ENCODE measurements at places on chromosomes 5 and 9.

DNA sequence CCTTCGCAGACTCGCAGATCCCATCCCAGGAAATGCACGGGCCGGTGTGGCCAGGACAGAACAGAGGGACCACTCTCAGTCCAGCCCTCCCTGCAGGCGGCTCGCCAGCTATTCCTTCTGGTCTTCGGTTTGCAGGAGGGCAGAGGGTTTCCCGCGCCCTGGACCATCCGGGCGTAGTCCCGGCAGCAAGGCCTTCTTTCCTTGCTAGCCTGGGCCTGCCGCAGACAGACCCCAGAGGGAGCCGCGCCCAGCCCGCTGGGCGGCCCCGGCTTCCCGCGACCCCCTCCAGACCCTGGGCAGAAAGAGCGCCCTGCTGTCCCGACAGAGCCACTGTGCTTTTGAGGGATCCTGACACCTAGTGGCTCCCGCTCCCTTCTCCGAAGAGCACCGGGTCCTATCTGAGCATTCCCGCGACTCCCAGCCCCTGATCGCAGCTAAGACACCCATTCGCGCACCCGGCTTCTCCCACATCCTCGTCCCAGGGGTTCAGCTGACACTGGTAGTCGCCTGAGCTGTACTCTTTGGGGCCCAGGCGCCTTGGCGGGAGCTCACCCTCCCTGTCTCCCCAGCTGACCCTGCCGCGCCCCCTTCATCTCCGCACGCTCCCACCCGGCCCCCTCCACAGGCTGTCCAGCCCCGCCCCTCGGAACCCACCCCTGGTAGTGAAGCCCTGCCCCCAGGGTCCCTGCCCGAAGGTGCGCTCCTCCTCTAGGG, 1.1 kb downstream of the CFAP90 start:
- DNase-seq: no peak

GRCh38 chr9:126057121-126057825, 269.4 kb upstream of the MVB12B start:
- no peak for DNase-seq

DNA sequence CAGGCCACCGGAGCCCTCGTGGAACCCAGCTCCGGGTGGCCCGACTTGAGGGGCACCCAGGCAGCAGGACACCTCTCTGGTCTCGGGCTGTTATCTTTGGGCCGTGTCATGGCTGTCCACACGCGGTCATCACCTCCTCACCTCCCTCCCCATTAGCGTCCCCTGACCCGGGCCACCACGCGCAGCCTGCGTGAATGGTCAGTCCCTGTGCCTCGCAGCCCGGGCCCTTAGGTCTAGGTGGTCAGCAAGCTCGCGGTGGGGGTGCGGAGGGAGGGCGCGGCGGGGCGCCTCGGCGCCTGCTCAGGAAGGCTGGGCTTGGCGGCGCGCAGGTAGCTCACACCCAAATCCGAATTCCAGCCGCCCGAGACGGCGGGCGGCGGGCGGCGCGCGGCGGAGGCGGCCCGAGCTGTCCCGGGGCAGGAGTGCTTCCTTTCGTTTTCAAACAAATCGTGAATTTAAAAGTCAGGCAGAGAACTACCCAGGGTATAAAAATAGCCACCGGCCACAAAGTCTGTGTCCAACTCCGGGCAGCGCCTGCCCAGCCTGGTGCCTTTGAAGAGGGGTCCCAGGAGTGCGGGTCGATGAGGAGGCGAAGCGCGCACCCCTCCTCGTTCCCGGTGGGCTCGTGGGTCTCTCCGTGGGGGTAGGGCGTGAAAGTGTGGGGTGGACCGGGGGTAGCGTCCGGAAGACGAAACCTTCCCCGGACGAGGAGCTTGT, 1.0 kb upstream of the RXRA start:
- DNase-seq: peak; percentile 75

DNA sequence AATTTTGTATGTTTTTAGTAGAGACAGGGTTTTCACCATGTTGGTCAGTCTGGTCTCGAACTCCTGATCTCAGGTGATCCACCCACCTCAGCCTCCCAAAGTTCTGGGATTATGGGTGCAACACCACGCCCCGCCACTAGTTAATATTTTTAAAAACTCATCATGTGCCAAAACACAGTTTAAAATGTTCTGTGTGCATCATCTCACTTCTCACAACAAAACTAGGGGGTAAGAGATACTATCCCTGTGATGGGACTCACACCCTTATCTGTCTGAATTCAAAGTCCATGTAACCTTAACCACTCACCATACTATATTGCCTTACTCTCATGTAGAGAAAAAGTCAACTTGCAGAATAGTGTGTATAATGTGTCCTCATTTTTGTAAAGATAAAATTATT, 2.6 kb downstream of the PKD2L2 start:
- DNase-seq: no peak

DNA sequence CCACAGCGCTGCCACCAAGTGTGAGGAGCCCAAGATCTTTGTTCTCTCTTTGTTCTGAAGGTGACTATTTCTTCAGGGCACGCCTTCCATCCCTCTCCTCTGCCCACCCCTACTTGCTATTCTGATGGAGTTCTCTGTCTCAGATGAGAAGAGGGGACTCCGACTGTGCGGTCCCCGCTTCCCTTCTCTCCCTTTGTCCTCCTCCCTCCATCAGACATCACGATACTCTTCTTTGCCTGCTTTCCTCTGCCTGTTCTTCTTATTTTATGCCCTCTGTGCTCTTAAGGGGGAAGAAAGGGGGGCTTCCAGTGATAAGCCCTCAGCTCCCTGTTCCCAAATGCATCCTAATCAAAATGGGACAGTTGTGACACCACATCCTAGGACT, 307.8 kb downstream of the RAB3C start:
- no peak for DNase-seq

DNA sequence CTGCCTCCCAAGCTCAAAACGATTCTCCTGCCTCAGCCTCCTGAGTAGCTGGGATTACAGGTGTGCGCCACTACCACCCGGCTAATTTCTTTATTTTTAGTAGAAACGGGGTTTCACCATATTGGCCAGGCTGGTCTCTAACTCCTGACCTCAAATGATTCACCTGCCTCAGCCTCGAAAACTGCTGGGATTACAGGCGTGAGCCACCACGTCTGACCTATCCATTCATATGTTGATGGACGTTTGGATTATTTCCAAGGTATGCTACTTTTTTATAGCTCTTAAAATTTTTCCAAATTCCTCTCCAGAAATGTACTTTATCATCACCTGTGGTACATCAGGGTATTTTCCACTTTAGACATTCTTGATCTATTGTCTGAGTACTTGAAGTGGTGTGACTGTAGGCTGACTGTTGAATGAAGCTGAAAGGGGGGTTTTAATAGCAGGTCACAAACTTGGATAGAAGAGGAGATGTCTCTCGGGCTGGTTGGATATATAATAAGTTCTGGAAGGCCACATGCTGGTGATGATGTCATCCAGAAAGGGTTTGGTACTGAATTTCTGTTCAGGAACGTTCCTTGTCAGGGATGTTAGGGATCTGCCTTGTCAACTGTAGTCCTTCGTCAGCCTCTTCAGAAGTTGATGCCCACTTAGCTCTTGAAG, 7.4 kb downstream of the CTNNA1 start:
- DNase-seq: no peak

DNA sequence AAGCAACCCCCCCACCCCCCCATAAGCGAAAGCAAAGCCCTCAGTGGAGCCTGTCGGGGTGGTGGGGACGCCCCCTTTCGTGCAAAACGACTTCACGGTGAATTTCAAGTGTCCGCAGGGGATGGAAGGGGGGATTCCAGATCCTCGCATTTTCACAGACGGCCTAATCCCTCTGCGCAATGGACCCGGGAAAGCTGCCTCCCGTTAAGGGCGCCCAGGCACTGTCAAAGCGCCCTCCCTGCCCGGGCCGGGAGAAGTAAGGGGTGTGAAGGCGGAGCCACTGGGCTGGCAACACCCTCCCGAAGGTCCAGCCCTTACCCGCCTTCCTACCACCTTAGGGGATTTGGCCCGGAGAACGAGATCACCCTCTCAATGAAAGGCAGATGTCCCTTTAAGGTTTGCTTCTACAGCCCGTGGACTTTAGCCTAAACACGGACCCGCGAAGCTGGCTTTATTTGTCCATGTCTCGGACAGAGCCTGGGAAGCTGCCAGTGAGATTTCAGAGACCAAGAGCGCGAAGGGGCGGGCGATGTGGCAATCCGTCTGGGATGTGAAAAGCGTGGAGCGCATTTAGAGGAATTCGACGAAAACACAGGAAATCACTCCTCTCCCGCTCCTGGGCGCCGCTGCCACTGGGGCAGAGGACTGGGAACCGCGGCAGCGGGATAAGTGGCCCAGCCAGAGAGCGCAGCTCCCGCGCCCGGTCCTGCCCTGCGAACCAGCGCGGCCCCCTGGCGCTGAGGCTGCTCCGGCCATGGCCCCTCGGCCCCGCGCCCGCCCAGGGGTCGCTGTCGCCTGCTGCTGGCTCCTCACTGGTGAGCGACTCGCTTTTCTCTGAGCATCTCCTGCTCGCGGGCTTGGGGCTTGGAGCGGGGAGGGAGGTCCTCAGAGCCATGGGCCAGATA, at the start of the genes ITGA1 and PELO:
ITGA1 (plus strand) TSS at position 317 of the 905 bp plus-strand sequence; CDS start at position 755, 438 bp downstream.
PELO (plus strand) TSS at position 317 of the 905 bp plus-strand sequence. CDS start 12,479 bp downstream, outside the sequence.
- peak; percentile 84 for DNase-seq

DNA sequence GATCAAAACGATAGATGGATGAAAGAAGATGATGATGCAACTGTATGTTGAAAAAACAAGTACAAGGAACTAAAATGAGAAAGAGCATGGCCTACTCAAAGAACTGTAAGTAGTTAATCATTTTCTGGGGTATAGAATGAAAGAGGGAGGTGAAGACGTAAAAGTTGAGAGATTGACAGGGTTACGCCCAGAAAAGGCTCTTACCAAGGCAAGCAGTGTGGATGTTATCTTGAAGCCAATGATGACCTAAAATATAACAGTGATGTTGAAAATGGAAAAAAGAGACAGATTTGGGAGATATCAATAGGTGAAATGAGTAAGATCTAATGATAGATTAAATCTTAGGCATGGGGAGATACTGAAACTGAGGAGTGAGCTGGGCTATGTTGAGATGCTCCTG, 80.4 kb upstream of the GNAQ start:
- no peak for DNase-seq

DNA sequence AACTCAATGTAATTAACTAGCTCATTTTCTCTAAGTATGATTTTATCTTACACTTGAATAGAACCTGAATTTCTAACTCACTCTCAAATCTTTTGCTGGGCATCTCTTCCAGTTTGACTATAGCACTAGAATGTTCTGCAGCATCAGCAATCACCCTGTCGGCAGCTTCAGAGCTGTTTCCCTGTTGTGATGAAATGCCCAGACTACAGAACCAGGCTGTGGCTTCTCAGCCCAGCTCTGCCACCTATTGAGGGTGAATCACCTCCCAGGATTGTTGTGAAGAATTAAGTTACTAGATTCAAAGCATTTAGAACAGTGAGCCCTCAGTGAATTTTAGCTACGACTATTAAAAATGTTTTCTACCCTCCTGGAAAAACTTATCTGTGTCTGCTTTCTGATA, 90.4 kb upstream of the ANKRD55 start:
- DNase-seq: no peak

- no peak for DNase-seq
These were observed 796.5 kb downstream of the CDH12 start for GRCh38 chr5:22056601-22057000.

DNA sequence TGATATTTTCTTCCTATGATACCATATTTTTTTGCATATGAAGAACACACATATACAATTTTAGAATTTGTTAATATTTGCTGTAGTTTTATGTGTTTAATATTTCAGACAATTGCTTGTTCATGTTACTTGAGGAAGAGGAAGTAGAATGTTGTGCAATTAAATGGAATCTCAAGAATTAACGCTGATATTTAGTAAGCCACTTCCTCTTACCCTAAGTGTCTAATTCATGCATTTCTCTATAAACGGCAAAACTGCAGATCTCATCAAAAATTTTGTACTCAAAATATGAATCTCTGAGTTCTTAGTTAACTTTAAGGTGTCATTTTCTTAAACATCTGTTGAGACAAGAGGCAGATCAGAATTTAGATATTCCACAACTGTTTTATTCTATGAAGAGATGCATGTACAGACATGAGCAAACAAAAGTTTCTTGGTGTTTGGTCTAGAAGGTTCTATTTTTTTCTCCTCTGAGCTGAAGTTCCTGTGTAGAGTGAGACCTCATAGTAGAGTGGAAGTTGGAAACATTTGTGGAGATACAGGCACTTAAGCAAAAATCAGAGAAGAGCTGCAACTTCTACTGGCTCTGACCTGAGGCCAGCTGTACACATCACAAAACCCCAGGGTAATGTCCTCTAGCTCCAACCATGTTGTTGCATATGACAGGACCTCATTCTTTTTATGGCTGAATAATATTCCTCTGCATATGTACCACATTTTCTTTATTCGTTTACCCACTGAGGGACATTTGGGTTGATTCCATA, 16.6 kb upstream of the TGFBI start:
- DNase-seq: no peak

DNA sequence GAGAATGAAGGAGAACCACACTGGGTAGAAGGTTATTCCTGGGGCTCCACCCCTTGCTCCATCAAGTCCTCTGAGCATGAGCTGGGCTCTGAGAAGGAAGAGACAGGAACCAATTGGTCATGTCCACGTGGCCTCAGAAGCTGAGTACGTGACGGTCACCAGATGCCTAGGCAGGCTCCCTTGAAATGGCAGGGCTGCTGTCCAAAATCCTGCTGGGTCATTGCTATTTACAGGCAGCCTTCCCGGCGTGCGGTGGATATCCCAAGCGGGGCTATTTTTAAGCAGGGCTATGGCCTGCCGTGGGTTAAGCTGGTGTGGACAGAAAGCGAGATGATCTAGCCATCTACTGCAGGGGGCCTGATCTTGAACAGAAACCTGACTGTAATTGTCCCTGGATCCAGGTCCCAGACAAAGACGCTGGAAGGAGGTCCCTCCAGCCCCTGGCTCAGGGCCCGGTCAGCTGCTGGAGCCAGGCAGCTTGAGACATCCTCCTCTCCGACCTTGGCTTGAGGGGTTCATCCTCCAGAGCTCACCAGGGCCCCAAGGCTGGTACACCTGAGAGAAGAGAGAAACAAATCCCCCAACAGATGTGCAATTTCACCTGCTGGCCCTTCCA, 550 bp upstream of the CKMT2 start:
- DNase-seq: peak; percentile 89

GRCh38 chr9:14992516-14992915, 82.3 kb upstream of the FREM1 start:
- DNase-seq: no peak

- DNase-seq: no peak
These were observed 60.0 kb downstream of the SGCD start for GRCh38 chr5:156386976-156387375.

DNA sequence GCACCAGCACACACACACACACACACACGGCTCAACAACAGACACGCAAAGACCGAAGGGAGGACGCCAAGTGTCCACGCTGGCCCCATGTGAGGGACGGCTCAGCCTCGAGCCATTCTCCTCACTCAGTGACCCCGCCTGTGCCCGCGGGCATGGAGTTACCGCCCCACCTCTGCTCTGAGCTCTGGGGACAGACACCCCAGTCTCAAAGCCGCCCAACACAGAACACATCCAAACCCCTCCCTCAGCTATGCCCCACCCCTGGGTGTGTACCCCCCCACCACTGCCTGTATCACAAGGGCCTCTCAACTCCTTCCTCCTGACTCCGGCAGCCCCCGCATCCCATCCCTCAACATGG, 81.2 kb downstream of the CAMSAP1 start:
- peak; percentile 26 for DNase-seq

GRCh38 chr5:73623060-73623459, 2.9 kb upstream of the ARHGEF28 start:
- no peak for DNase-seq

Measured in Right ventricle myocardium superior (tissue), 1 donor.